Cortex of kidney (tissue), 1 donor: ENCODE measurements at places on chromosomes 2 and 18.

DNA sequence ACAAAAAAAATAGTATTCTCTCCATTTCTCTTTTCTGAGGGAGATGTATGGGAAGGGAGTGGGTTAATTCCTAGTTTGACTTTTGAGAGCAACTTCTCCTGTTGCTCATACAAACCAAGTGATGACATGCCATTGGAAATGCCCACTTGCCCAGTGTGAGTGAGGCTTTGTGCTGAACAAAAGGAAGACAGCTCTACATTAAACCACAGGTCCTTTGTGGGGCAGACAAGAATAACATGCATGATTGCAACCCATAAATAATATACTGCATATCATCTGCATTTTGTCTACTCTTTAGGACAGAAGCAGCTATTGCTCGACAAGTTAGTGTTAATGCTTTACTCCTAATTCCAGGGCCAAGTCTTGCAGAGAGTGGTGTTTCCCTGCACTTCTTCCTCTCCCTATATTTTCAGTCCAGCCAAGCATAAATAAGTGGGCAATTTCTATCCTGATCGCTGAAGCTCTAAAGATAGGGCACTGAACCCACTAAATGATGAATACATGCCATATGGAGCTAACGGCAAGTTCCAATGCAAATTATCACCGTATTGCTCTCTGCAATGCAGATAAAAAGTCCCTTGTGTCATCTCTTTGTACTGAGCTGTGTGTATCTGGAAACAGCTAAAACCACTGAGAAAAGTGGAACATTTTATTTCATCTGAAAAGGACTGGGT is 19.4 kb upstream of the EHBP1 start:
- DNase-seq: no peak

DNA sequence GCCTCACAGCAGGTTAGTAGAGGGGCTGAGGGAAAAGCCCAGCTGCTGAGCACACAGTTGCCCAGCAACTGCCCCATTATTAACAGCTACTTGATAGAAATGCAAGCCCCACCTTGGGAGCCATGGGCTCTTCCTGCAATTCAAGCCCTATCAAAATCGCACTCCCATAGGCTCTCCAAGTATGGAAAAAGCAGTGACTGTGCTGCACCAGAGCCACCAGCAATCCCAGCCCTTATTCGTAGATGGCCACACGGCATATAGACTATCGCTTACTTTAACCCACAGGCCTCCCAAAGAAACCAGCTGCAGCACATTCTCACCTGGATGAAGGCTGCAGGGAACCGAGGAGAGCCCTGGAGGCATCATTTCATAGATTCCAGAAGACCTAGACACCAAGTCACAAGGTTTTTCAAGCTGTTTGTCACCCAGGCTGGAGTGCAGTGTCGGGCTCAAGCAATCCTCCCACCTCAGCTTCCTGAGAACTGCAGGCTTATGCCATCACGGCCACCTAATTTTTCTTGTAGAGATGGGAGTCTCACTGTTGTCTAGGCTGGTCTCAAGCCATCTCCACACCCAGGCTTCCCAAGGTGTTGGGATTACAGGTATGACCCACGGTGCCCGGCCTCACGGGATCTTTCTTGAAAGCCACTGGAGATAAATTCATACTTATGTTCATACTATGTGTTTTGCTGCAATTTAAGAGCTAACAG is 11.3 kb downstream of the NCL start:
- no peak for DNase-seq

GRCh38 chr2:74474899-74475298 is 2.4 kb upstream of the MRPL53 start:
- DNase-seq: no peak

DNA sequence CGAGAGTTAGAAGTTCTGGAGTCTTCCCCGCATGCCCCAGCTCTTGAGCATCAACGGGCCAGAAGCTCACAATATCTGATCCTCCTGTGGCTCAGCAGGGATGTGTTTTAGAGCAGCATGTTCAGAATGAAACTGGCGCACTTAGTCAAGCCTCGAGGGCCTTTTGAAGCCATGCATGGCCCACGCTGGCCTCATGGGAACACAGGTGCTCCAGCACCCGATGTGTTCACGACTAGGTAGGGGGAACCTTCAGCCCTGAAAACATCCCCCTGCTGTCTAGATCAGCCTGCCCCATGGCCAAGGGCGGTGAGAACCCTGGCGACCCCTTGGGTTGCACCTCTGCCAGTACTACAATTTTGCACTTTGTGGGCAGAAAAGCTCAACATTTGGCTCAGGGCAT is 32.8 kb downstream of the MSH6 start:
- DNase-seq: no peak

DNA sequence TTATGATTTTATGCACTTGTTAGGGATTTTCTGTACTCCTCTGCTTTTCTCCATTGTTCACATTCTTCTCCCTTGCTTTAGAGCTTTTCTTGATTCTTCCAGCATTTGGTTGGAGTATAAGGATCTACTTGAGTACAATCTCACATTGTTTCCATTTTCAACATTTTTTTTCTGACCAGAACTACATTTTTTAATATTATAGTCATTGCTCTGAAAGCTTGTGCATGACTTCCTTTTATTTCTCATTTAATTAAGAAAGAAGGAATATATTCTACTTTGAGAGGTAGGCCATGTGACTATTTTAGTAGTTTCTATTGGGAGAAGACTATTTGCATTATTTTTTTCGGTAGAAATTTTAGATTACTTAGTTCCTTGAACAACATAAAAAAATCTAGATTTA is 200.4 kb downstream of the TMEM247 start:
- no peak for DNase-seq

DNA sequence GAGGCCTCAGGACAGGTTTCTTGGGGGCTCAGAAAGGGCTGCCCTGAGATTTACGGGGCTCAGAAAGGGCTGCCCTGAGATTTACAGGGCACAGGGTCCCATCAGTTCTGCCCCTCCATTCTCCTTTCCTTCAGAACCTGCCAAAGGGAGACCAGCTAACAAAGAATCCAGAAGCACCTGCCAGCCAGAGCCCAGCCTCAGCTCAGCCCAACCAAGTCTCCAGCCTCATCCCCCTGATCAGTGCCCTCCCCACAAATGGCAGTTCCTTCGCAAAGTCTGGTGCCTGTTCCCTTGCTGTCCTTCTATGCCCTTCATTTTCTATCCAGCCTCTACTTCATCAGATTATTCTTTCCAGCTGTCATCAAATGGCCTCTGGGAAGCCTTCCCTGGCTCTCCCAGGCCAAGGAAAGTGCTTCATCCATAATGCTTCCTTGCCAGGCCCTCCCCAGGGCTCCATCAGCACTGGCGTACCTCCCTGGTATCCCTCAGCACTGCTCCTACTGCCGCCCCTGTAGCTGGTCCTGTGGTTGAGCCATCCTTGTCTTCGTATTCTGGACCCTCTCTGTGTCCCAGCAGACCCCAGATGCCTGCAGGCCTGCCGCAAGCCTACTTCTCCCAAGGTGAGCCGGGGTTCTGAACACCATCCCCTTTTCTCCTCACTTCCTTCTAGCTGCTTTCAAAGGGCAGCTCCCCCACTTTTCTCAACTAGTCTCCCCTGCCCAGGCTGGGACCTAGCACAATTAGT is 96.2 kb upstream of the EPAS1 start:
- DNase-seq: no peak

GRCh38 chr18:79917169-79917852 is 34.1 kb downstream of the SLC66A2 start:
- no peak for DNase-seq

DNA sequence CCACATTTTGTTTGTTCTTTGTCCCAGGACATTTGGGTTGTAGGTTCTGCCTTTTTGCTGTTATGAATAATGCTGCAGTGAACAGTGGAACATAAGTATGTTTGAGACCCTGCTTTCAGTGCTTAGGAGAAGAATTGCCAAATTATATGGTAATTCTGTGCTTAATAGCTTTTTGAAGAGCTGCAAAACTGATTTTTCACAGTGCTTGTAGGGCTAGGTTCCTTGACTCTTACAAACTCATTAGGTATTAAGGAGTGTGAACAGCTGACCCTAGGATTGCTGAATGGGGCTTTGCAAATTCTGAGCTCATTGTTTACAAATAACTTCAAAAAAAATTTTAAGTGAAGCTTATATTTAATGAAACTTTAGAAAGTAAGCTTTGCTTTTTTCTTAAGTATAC is 154.2 kb downstream of the LTBP1 start:
- DNase-seq: no peak

DNA sequence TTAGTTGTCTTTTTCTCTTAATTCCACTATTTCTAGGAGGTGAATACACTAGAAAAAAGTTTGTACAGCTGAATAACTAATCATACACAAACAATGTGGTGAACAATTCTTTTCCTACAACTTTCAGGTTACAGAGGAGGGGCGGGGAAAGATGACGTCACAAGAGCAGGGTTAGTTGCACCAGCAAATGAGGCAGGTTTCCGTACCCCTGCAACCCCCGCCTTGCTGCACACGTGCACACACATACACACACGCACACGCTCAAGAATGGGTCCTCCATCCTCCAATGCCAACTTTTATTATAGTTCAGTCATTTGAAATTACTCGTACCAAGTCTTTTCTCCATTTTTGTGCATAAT is 122.8 kb downstream of the ARL4C start:
- DNase-seq: no peak

GRCh38 chr2:120344214-120344975 is 1.5 kb upstream of the INHBB start:
- DNase-seq: no peak

- DNase-seq: no peak
Observed at GRCh38 chr2:128416806-128417205, 98.1 kb upstream of the HS6ST1 start.

DNA sequence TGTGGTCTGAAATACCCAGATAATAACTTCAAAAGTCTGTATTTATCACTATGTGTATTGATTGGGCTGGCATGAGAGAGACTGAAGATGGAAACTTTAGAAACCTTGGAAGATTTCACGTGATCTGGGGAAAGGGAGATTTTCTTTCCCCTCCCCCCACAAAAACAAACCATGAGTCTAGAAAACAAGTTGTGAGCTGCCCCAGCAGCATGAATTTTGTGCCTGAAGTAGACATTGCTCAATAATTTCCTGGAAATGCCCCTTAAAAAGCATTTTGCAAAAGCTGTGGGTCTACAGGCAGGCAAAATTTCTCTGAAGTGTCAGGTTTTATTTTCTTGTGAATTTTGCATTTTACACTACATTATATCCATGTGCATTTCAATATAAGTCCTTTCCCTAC is 101.8 kb downstream of the ETAA1 start:
- no peak for DNase-seq

DNA sequence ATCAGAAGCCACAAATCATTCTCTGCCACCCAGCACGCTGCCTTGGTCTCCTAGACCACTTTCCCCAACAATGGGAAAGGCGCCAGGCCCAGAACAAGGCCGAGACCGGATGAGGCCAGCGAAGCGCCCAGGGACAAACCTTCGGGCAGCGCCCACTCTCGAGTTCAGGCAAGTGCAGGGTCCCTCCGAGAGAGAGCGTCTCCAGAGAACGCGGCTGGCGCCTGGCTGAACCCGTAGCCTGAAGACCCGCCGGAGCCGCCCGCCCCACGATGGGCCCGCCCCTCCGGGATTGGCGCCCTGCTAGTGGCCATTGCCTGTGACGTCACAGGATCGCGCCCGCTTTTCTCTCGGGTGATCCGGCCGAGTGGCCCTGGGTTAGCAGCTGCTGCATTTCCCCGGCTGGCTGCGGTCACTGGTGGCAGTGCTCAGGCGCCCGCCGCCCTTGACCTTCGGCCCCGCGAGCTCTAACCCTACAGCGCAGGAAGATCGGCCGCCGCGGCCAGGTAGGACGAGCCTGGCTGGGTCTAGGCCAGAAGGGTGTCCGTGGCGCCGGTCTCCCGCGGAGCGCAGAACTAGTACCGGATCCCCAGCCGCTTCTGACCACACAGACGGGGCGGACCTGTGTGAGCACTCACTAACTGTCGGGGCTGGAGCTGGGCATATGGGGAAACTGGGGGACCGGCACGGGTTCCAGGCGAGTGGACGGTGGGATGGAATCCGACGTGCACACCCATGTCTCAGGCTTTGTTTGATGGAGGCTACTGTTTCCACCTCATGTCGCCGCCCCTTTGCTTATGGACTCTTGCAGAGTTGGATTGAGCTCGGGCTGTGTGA is at the start of gene FAHD2A:
FAHD2A (plus strand) TSS at position 339 of the 834 bp plus-strand sequence. CDS start 2,851 bp downstream, outside the sequence.
- peak; percentile 30 for DNase-seq

DNA sequence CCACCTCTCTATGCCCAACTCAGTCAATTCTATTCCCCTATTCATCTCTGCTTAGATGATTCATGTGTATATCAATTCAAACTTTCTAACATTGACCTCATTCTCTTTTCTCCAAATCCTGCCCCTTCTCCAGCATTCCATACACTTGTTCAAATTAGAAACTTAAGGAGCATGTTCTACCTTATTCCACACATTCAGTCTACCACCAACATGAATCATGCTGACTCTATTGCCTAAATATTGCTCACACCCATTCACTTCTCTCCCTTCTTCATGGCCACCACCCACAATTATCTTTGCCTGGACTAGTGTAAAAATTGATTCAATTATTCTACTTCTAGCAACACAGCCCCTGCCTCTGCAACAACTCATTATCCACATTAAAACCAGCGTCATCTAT is 147.5 kb downstream of the VWC2L start:
- DNase-seq: no peak

DNA sequence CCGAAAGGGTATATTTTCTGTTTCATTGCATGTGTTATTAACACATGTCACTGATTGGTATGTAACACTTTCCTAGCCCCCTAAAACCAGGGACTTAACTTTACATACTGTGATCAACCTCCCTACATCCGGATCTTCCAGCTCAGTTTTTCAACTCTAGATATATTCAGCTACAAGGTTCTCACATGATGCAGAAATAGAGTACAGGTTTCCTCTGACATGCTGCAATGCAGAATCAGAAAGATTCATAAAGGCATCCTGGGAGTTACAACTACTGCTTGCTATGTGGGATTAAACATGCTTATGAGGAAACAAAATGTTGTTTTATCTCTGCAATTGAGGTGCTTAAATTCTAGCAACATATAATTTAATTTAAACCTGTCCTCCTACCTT is 14.0 kb downstream of the FBXO11 start:
- no peak for DNase-seq

GRCh38 chr2:186575302-186575701 is 14.6 kb upstream of the ITGAV start:
- DNase-seq: no peak

DNA sequence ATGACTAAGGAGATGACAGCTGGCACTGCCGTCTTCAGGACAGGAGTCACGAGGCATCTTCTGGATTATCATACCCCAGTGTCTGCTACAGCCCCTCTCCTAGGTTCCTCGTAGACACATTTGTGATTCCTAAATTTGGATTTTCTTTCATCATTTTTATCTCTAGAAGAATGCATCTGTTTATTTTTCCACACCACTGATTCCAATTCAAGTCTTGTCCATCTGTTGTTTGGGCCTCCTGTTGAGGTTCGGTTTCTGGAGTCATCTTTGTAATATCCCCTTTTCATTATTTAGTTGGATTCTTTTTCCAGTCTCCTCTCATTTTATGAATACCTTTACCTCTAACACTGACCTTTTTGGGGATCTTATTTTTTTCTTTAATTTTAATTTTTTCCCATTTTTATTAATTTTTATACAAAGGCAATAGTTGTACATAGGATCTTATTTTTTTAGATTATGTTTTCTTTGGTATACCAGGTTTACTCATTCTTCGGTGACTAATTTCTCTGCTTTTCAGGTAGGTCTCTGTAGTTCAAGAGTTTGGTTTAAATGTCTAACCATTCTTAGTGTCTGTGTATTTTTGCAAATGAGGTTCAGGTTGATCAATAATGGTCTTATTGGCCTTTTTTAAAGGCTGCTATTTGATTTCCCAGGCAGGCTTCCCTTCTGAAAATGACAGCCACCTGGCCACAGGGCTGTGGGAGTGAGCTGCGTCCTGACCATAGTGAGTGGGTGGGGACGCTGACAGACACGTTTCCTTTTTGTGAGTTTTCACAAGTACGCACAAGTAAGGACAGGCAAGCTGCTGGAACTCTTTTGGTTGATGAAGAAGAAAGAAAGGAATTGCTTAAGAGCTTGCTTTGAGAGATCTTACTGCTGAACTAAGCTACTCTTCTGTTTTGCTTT is 34.5 kb downstream of the FARP2 start:
- no peak for DNase-seq
